Activated CD4-positive, CD25-positive, alpha-beta regulatory T cell treated with anti-CD3 and anti-CD28 coated beads, Interleukin-2, amount 50 U/mL, for 16 hours (primary cell): ENCODE measurements at places on chromosomes 11 and 22.

DNA sequence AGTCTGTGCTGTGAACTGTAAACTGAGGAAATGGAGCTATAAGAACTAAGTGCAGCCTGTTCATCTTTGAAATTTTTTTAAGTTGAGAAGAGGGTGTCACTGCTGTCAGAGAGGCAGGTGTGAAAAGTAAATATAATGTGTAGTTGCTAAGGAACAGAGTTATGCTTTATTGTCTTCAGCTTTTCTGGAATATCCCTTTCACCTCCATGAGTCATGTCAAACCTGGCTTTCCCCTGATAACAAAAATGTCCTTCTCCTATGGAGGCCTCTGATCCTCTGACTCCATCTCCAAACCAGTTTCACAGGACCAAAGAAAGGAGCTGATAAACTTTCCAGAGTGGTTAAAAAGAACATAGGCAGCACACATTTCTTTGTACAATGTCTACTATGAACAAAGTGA lies 12.8 kb upstream of the MUC15 start:
- DNase-seq, result no peak

GRCh38 chr11:99020352-99021225 lies at the start of gene CNTN5:
Gene CNTN5, plus strand, starts transcription at chr11:99020949.
- DNase-seq, result no peak

- no peak for DNase-seq
Observed at GRCh38 chr11:2743427-2744110, 43.8 kb upstream of the KCNQ1OT1 start.

GRCh38 chr22:47609653-47610052 lies 847.2 kb downstream of the TBC1D22A start:
- no peak for DNase-seq

DNA sequence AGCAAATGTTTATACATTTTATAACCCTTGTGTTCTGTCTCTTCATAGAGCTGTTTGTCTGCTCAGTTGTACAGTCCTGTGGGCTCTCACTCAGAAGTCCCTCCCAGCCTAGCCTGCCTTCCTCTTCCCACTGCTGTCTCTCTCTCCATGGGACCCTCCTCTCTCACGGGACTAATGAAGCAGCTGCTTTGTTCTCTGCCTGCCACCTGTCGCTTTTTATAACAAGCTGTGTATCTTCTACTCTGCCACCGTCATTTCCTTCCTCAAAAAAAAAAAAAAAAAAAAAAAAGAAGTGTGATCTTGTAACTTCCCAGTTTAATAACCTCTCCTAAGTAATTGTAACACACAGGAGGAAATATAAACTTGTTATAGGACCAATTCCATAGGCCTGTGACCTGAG lies 92.2 kb upstream of the ALKBH3 start:
- DNase-seq, result no peak

GRCh38 chr11:44003736-44004451 lies 43.9 kb upstream of the ACCSL start:
- DNase-seq, result no peak

- DNase-seq, result no peak
Observed at GRCh38 chr11:83044958-83045712, 26.6 kb downstream of the RAB30 start.

DNA sequence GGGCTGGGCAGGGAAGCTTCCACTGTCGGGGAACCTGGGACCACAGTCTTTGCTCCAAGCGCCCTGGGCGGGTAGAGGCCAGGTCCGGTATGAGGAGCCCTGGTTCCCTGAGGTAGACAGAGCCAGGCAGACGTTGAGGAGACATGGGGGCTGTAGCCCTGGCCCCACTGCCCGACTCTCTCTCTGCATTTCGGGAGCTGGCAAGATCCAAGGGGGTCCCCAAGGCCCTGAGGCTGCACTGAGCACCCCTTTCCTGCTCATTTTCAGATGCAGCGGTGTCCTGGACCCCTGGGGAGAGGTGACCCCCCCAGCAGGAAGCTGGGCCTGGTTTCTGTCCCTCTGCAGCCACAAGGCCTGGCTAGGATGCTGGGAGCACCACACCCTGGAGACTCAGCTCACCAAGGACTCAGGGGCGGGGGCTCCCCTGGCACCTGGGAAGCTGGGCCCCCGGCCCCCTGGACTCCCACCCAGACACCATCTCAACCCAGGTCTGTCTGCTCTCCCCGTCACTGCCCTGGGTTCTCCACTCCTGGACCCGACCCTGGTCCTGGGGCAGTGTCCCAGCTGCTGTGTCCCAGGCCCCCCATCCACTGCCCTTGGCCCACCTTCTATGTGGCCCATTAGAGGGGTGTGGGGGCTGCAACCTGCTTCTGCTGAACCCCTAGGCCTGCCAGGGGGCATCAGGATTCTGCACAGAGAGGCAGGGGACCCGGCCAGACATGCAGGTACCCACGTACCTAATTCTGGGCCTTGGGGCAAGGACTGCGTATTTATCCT lies 15.0 kb upstream of the MUC6 start:
- DNase-seq, result no peak

- no peak for DNase-seq
Observed at GRCh38 chr11:11691296-11692151, 69.7 kb upstream of the GALNT18 start.

DNA sequence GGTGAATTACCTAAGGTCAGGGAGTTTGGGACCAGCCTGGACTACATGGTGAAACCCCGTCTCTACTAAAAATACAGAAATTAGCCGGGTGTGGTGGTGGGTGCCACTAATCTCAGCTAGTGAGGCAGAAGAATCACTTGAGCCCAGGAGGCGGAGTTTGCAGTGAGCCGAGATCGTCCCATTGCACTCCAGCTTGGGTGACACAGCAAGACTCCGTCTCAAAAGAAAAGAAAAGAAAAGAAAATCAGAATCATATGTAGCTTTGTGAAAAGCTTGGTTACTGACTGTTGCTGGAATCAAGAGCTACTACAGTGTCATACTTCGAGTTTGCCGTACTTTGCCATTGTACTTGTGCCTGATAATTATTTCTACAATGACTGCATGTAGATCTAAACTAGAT lies 4.2 kb upstream of the TMEM135 start:
- DNase-seq, result no peak

DNA sequence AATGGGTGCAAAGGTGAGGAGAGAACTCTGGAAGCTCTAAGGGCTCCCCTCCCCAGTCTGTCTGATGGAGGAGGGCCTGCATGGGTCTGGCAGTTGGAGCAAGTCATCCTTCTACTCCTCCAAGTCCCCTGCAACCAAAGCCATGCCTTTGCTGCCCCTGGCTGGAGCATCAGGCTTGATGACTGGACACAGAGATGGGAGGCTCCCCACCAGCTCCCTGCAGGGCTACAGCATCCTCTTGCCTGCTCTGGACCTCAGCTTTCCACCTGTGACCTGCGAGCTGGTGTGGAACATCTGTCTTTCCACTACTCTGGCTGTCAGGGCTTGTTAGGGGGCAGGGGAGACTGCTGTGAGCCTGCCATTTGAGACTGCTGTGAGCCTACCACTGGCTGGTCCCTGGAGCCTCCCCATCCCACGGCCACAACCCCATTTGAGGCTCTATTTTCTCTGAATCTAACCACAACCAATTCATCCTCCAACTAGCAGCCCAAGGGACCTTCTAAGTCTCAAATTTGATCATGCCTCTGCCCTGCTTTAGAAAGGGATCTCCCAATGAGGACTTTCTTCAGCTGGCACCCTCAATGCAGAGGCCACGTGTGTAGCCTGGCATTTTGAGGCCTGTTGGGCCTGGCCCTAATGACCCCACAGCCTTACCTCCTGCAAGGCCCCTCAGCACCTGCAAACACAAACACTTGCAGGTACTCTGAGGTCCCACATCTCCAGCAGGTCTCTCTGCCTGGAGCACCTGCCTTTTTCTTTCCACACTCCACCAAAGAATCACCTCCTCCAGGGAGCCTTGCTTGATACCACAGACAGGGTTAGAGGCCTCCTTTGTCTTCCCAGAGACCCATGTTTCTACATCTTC lies 9.9 kb downstream of the P2RY6 start:
- no peak for DNase-seq
